ENCODE measurements at places on chromosomes 13 and 19.

GRCh38 chr19:39497996-39498797 is 550 bp upstream of the DLL3 start:
- DNase-seq: peak; percentile 75

DNA sequence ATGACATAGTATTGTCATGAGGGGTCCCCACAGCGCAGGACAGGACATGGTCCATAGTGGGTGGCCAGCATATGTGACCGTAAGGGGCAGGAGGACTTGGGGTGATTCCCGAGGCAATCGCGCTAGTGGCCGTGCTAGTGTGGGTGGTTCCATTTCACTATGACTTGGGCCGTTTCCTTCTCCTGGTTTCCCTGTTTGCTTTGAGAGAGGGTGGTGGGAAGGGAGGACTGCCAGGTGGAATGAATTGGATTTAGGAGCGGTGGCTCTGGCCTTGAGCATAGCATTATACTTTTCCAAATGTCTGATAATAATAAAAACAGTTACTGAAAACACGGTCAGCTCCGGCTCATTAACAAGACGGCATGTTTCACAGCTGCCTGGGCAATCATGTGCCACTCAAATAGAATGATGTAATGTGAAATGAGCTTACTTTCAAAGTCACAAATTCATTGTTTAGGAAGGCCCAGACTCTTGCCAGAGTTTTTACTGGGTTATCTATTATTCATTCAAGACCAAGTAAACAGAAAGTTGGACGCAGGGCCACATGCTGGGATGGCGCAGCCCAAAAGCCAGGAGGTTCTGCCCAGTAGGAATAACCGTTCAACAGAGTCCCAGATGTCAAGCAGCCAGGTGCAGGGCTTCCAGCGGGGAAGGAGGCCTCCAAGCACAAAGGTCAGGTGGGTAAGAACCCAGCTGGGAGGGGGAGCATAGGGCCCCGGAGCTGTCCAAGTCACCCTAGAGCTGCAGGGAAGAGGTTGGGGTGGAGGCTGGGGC is 19.6 kb upstream of the SLC15A1 start:
- no peak for DNase-seq

DNA sequence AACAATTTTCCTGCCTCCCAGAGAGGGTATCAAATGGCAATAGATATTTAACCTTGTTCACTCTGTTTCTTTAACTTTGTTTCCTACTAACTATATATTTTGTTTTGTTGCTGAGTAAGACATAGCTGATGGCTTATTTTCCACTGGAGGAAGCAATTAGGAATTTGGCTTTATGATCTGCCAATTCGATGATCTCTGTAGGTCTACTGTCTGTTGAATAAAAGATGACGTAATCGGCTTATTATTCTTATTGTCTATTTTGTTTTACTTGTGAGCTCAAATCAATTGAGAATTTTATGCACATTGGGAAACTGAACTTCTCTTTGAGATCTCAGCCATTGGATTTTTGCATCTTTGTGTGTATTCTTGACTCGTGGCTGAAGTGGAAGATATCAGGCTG is 862.6 kb downstream of the EFNB2 start:
- DNase-seq: no peak

GRCh38 chr13:45393941-45394570 is 24.1 kb downstream of the SLC25A30 start:
- no peak for DNase-seq

DNA sequence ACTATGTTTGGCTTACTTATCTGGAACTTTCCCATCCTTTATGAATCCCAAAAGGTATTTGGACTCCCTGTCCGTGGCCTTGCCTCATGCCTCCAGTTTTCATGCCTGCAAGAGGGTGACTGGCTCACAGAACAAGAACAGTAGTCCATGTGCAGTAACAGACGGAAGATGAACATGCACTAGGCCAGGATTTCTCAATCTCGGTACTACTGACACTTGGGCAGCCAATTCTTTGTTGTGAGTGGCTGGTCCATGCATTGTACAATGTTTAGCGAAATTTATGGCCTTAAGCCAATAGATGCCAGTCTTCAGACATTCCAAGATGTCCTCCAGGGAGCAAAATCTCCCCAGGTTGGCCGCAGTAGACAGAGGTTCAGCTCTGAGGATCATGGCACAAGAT is 61.9 kb downstream of the DOCK9 start:
- no peak for DNase-seq

DNA sequence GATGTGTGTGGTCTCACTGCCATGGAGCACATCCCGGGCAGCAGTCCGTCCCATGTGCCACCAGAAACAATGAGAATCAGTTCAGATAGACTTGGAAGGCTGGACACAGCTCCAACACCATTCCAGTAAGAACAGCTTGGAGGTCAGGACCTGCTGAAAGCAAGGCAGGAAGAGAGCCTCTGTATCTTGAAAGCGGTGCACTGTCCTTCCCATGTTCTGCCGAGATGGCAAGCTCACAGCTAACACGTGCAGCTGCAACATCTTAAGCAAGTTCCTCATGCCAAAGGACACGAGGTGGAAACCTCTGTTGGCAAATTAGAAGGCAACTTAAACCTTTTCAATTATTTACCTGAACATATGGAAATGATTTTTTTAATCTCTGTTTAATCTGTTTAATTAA is 175.4 kb downstream of the DLEU7 start:
- no peak for DNase-seq

DNA sequence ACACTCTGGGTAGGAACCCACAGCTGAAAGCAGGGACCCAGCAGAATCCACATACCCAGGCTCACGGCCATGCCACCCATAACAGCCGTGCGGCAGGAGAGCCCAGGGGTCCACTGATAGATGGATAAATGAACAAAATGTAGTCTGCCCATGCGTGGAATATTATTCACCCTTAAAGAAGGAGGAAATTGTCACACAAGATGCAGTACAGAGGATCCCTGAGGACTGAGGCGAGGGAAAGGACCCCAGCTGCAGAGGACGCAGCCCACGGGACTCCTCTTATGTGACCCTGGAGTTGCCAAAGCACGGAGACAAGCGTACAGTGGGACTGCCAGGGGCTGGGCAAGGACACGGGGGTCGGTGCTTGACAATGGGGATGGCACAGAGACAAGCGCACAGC is 10.7 kb downstream of the GRTP1 start:
- DNase-seq: no peak

Data from NCI-H2029 (cell line).